CD4-positive, alpha-beta T cell treated with Interleukin-1 beta for 1 hour (primary cell): ENCODE measurements at places on chromosomes 5 and 9.
A peak's percentile ranks its signal among the peaks of the same experiment; 100 is the strongest.

DNA sequence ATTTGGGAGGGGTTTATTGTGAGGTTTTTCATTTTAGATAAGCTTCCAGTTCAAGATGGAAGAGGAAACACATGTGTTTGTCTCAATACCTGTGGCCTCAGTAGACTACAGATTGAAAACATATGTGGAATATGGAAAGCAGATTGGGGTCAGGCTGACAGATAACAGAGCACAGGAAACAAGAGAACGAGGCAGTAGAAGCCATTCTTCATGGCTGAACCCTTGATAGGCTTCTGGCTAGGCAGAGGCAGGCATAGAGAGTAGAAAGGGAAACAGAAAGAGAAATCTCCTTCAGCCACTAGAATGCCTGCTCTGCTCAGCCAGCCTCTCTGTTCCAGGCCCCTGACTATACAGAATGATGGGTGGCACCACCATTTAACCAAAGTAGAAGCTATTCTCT, 152.5 kb downstream of the MUSK start:
- DNase-seq: no peak

DNA sequence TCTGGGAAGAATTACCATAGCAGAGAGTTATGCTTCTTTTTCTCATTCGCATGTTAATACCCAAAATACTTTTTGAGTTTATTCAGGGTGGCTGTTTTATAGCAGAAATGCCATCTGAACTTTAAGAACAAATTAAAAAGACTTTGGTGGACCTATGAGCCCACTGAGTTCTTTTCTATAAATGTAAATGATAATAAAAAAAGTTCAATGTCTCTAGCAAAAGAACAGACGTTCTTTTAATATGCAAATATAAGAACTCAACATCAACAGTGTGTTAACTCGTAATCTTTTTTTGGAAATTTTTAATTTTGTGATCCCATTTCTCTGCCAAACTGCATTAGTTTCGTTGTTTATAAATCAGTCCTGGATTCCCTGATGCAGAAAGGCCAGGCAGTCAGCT, 1283.0 kb upstream of the NUDT12 start:
- DNase-seq: no peak

DNA sequence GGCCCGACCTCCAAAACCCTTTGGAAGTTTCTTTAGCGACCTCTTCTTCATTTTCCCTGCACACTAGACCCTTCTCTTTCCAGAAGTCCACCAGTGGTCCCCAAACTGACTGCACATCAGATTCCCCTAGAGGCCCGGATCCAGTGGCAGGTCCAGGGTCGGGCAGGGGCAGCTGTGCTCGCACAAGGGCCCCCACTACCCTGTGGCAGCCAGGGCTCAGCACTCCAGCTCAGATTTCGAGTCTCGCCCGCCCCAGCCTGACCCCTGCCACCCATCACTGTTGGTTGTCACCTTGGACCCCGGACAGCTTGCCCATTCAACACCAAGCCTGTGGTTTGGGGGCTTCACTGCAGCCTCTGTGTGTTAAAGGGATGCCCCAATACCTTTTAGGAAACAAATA, 7.8 kb upstream of the ZDHHC12 start:
- no peak for DNase-seq

GRCh38 chr5:60334281-60334713, 365.7 kb downstream of the DEPDC1B start:
- no peak for DNase-seq

GRCh38 chr9:30944741-30945280, 1439.6 kb upstream of the ACO1 start:
- no peak for DNase-seq

DNA sequence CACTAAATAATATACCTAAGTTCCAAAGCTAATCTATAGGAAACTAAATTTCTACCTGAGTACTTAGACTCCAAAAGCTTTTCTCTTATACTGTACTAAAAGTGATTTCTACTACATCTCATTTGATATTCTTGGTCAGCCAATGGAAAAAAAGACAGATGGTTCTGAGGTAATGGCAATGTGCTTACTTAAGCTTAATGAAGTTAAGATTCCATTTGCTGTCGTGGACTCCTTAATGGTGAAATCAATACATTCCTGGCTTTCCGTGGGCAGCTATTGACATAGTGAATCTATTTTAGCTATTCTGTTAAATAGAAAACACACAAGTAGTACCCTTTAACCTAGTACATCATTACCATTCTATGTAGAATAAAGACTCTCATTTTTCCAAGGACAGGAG, 1825.6 kb upstream of the CDH9 start:
- DNase-seq: no peak

- no peak for DNase-seq
Measured at GRCh38 chr9:89592213-89592815, 12.5 kb upstream of the GADD45G start.

GRCh38 chr5:14263699-14264098, 120.6 kb downstream of the TRIO start:
- no peak for DNase-seq

DNA sequence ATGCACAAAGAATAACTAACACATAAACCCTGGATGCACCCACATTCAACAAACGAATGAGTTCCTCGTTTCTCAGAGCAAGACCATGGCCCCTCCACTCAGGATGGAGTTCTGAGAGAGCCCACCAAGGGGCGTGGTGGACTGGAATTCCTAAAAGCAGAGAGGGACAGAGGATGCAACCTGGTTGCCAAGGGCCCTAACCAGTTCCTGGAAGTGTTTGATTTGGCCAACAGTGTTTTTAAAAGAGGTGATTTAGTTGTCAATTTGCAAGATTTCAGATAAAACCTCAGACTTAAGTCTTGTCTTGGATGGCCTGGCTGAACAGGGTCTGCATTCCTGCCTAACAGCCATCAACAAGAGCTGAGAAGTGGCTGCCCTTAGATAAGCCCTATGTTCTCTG, 34.4 kb downstream of the GLRA1 start:
- no peak for DNase-seq

DNA sequence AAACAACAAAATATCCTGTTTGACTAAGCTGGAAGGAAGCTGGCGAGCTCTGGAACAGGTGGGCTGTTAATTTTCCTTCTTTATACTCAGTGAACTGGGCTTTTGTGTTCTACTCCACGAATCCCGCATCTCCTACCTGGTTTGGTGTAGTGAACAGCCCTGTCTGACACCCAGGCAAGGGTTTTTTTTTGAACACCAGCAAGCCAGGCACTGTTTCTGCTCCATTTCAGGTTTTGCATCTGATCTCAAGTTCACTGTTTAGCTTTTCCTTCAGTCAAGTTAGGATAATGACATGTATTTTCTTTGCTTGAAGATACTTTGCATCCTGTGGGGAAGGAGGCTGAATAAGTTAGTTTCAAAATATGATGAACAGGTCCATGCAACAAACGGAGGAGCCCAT, 204.5 kb downstream of the SEMA6A start:
- DNase-seq: no peak

GRCh38 chr9:27350382-27350976, 53.5 kb upstream of the EQTN start:
- no peak for DNase-seq

DNA sequence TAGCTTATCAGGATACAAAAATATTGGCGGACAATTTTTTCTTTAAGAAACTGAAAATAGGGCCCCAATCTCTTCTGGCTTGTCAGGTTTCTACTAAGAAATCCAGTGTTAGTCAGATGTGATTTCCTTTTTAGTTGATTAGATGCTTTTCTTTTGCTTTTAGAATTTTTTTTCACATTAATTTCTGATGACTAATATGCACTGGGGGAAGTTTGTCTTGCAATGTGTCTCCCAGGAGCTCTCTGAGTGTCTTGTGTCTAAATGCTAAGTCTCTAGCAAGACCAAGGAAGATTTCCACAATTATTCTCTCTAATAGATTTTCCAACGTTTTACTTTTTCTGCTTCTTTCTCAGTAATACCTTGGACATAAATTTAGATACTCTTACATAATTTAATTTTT, 559.8 kb upstream of the TYRP1 start:
- no peak for DNase-seq

- DNase-seq: no peak
Measured at GRCh38 chr5:137612576-137612975, 113.5 kb upstream of the SPOCK1 start.

GRCh38 chr5:72244862-72245371, 75.1 kb downstream of the MRPS27 start:
- no peak for DNase-seq

GRCh38 chr5:131081374-131081773, 83.7 kb downstream of the HINT1 start:
- no peak for DNase-seq

- peak; percentile 31 for DNase-seq
Measured at GRCh38 chr9:134371731-134372130, 45.5 kb downstream of the RXRA start.

DNA sequence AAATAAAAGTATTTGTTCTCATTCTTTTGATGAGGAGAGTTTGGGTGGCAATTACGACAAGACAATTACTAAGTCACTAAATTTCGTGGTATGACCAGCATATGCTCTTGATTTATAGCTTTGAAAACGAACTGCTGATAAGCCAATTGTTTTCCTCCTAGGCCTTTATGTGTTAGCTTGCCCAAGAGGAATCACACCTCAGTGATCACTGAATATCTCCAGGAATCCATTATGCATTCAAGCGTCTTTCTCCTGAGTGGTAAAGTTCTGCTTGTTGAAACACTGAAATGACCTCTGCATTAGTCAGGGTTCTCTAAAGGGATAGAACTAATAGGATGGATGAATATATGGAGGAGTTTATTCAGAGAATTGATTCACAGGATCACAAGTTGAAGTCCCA, 677.7 kb upstream of the MEF2C start:
- no peak for DNase-seq

GRCh38 chr9:121809356-121810050, 158.1 kb downstream of the DAB2IP start:
- no peak for DNase-seq

GRCh38 chr5:75381456-75381855, 44.4 kb downstream of the HMGCR start:
- no peak for DNase-seq

DNA sequence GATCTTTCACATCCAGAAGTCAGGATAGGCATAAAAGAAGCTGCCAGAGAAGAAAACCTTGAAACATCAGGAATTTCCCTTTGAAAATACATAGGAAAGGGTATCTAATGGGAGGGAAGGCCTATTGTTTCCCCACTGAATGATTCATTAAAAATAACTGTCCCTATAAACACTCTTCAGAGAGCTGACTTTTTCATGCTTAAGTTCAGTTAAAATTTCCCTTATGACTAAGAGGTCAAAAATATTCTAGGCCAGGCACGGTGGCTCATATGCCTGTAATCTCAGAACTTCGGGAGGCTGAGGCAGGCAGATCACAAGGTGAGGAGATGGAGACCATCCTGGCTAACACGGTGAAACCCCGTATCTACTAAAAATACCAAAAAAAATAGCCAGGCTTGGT, 499.5 kb downstream of the ENC1 start:
- no peak for DNase-seq

DNA sequence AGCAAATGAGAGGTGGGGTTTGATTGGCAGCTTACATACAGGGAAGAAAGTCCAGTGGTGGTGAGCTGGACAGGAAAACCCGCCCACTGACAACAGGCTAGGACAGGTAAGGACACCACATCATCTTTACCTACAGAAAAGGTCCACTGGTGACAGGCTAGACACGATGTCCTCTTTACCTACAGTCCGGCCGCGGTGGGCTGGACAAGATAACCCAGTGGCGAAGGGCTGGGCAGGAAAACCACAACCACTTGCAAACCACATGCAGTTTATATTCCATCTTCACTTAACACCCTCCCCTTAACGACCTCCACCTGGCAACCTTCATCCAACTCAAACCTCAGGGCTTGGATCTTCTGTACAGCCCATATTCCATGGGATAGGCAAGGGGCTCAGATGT, 5.0 kb upstream of the NIPAL4 start:
- DNase-seq: no peak

DNA sequence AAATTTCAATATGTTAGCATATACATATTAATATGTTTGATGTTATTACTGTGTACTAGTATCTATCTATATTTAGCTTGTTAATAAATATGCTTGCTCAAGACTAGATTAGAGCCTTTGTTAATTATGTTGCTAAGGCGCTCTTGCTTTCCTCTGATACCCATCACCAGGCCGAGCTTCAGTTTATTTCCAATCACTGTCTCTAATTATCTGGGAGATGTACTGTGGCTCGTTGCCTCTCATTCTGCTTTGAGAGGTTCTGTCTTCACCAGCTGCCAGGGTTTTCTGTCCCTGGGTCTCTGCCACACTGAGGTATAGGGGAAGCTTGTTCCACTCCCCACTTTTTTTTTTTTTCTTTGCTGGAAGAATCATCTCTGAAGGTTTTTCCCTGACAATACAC, 21.0 kb upstream of the TAF11L2 start:
- no peak for DNase-seq

GRCh38 chr5:112692472-112692871, 45.2 kb upstream of the APC start:
- no peak for DNase-seq

DNA sequence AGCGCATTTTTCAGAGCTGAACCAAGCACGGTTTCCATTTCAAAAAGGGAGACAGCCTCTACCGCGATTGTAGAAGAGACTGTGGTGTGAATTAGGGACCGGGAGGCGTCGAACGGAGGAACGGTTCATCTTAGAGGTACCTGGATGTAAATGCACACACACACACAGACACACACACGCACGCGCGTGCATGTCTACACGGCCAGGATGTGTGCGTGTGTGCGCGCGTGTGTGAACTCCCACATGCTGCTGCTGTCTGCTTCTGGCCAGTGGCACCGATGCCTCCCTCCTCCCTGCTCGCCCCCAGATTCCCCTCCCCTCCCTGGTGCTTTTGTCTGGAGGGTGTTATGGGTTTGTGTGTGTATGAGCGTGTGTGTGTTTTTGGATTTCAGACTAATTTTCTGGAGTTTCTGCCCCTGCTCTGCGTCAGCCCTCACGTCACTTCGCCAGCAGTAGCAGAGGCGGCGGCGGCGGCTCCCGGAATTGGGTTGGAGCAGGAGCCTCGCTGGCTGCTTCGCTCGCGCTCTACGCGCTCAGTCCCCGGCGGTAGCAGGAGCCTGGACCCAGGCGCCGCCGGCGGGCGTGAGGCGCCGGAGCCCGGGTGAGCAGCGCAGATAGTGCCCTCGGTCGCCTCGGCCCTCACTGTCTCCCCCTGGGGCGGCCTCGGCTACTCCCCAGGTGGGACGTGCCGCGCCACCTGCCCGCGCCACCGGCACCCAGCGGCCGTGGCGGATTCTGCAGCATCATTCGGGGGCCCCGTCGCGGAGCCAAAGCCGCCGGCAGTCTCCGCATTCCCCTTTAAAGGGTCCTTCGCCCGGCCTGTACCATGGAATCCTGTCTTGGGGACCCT, at the start of gene NTRK2:
TSS of gene NTRK2 (plus strand) at position 442 of the 850 bp plus-strand sequence. CDS start 1,020 bp downstream, outside the sequence.
- DNase-seq: no peak

DNA sequence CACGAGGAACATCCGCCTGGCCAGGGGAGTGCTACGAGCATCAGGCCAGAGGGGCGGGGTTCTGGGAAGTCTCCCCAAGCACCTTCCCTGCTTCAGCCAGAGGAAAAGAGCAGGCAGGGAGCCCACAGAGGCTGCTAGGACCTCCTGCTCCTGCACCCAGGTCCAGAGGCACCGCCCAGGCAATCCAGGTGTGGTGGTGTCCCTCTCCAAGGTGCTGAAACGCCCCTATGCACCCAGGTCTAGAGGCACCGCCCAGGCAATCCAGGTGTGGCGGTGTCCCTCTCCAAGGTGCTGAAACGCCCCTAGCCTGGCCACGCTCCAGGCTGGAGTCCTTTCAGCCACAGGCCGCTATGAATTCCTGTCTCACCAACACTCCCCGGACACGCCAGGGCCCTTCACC, 10.7 kb upstream of the UBAC1 start:
- peak; percentile 41 for DNase-seq

GRCh38 chr5:90434116-90434714, 24.7 kb upstream of the CETN3 start:
- peak; percentile 44 for DNase-seq

GRCh38 chr5:32390819-32391591, 53.5 kb downstream of the ZFR start:
- DNase-seq: no peak

GRCh38 chr5:170397059-170397458, 7.9 kb upstream of the KCNMB1 start:
- no peak for DNase-seq
